Brain (organoid and tissue), 16 donors: ENCODE measurements at places on chromosomes 16 and 17. TPM values are rescaled to one million over a fixed set of nuclear protein-coding genes. Genes with fewer than 3 reads are reported as not detected.

The ZSCAN10 gene
- not detected for polyA plus RNA-seq

DNA sequence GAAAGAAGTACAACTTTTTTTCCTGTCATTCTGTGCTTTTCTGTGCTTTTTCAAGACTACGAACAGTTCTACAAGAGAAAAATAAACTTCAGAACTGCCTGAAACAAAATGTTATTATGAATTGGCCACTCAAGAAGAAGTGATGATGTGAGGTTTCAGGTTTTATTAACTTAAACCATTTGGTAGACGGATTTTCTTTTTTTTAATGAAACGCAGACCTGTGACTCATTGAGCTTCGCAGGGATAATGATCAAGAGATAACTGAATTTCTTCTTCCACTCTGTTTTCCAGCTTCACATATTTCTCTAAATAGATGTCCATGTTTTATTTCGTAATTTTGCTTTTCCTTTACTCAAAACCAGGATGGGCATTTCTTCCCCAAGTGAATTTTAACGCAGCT, 32.7 kb downstream of the AIPL1 start:
- no peak for DNase-seq

- no peak for DNase-seq
These were observed 5.2 kb downstream of the MYH3 start for GRCh38 chr17:10651927-10652326.

GRCh38 chr17:38587947-38588787, 17.6 kb downstream of the SRCIN1 start:
- no peak for DNase-seq

The TP53TG3B gene
- polyA plus RNA-seq = 13.1 TPM
